SK-MEL-5 (cell line): ENCODE measurements at places on chromosomes 7 and 10. TPM values are rescaled to one million over a fixed set of nuclear protein-coding genes. Genes with fewer than 3 reads are reported as not detected.

Gene INMT
- total RNA-seq = not detected in 2 replicates

Gene FAM13C
- total RNA-seq = 0.21 and 0.67 TPM in 2 replicates

Gene FFAR4
- not detected in 2 replicates for total RNA-seq

Gene MASTL
- total RNA-seq = 22.5 and 24.4 TPM in 2 replicates

Gene ASB10
- total RNA-seq = not detected in 2 replicates

Gene SPRN
- not detected in 2 replicates for total RNA-seq
